ENCODE measurements at places on chromosomes 1 and 21.

GRCh38 chr1:169309178-169310166 lies 58.1 kb downstream of the NME7 start:
- DNase-seq: no peak

GRCh38 chr1:36508257-36508656 lies 25.5 kb upstream of the CSF3R start:
- no peak for DNase-seq

GRCh38 chr1:81458186-81458585 lies 342.5 kb upstream of the ADGRL2 start:
- no peak for DNase-seq

- no peak for DNase-seq
Observed at GRCh38 chr1:248373761-248374160, 1.8 kb upstream of the OR2T6 start.

GRCh38 chr21:41567901-41568510 lies 60.0 kb upstream of the TMPRSS2 start:
- DNase-seq: no peak

DNA sequence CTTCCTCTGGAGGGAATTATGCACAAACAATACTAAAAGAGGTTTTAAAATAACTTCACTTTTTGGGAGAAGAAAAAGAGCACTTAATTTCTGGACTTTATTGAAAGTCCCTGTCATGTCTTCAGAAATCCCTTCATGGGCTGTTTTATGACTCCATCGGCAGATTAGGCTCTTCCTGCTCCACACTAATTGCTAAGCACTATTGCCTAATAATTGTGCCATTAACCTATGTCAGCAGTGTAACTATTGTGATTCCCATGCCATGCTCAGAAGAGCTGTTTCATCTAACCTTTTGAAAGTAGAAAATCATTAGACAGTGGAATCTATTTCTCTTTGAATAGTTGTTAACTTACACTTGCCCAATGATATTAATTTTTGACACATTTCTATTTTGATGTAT lies 489.3 kb upstream of the RUNX1 start:
- DNase-seq: no peak

- DNase-seq: no peak
Observed at GRCh38 chr1:31241321-31241720, 1.6 kb upstream of the NKAIN1 start.

- DNase-seq: no peak
Observed at GRCh38 chr1:10835822-10836421, 39.5 kb upstream of the CASZ1 start.

Data from activated naive CD4-positive, alpha-beta T cell treated with anti-CD3 and anti-CD28 coated beads, Interleukin-2, amount 50 U/mL, for 72 hours (primary cell).